ENCODE measurements at places on chromosomes 2 and 18.
A peak's percentile ranks its signal among the peaks of the same experiment; 100 is the strongest.

DNA sequence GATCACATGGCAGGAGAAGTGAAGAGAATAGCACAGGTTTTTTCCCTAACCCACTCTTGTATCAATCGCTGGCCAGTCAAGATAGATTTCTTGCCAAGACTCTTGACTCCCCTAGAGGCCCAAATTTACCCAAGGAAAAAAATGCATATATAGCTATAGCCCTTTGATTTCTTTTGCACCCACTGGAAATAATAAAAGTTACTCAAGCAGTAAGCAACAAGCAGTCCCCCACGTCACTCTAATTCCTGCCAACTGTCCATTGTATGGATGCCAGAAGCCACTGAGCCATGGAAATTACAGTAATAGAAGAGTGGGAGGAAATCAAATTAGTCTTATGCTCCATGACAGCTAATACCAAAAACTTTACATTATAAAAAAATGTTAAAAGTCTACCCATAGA, 125.3 kb upstream of the SLC39A10 start:
- no peak for DNase-seq

DNA sequence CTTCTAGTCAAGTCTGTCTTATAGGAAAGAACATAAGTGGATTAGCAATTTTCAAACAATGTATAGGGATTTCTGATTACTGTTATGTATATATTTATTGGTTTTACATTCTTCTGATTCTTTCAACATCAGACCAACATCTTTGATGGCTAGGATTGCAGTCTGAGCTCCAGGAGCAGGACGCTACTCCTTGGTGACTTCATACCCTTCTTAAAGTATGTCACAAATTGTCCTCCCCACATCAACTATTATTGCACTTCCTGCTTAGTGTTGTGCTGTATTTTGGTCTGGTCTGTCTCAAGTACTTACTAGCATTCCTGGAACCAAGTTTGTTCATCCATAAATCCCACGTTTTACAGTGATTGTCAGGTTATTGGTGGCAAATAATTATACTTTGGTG, 49.0 kb downstream of the MAP2 start:
- no peak for DNase-seq

DNA sequence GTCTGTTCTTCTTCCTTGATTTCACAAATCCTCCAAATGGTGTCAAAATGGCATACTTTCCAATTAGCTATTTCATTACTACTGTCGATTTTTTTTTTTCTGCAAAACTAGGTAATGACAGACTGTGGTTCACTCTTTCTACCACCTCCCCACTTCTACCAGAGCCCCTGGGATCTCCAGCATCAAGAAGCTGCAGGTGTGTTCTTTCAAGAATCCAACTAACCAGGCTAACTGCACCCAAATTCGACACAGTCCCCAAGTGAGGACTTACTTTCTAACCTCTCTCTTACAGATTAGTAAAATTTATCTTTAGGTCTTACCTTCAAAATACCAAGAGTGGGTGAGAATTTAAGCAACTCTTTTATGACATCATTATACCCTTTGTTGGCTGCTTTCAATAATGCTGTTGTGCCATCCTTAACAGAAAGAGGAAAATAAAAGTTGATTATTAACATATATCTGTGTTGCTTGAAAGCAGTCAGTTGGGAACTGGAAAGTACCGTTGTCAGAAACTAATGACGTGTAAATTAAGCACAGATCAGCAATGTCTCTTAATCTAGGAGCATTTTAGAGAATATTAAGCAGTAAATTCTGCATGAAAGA, 31.2 kb upstream of the NPC1 start:
- no peak for DNase-seq

DNA sequence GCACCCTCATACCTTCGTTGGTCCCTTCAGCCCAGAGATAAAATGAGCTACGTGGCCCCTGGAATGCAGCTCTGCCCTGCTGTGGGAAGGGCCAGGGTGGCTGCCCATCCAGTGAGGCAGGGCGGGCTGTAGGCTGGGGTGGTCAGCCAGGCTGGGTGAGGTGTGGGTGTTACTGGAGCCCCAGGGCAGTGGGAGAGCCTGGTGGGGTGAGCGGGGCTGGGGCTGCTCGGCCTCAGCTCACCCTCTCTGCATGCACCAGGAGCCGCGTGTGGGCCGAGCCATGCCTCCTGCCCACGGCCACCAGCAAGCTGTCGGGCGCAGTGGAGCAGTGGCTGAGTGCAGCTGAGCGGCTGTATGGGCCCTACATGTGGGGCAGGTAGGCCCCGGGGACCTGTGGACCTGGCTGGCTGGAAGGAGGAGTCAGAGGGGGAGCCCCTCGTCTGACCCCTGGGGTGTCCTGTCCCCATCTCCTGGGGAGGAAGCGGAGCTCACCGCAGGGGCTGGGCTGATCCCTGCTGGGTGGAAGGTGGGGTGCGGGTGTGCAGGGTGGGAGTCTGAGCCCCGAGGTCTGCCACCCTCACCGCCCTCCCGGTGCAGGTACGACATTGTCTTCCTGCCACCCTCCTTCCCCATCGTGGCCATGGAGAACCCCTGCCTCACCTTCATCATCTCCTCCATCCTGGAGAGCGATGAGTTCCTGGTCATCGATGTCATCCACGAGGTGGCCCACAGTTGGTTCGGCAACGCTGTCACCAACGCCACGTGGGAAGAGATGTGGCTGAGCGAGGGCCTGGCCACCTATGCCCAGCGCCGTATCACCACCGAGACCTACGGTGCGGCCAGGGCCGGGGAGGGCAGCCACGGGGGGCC, 5.5 kb downstream of the RNPEPL1 start:
- DNase-seq, result no peak

- no peak for DNase-seq
Observed at GRCh38 chr18:33826151-33826550, 248.1 kb downstream of the ASXL3 start.

- DNase-seq, result no peak
Observed at GRCh38 chr2:121245913-121246312, 39.1 kb downstream of the TFCP2L1 start.

DNA sequence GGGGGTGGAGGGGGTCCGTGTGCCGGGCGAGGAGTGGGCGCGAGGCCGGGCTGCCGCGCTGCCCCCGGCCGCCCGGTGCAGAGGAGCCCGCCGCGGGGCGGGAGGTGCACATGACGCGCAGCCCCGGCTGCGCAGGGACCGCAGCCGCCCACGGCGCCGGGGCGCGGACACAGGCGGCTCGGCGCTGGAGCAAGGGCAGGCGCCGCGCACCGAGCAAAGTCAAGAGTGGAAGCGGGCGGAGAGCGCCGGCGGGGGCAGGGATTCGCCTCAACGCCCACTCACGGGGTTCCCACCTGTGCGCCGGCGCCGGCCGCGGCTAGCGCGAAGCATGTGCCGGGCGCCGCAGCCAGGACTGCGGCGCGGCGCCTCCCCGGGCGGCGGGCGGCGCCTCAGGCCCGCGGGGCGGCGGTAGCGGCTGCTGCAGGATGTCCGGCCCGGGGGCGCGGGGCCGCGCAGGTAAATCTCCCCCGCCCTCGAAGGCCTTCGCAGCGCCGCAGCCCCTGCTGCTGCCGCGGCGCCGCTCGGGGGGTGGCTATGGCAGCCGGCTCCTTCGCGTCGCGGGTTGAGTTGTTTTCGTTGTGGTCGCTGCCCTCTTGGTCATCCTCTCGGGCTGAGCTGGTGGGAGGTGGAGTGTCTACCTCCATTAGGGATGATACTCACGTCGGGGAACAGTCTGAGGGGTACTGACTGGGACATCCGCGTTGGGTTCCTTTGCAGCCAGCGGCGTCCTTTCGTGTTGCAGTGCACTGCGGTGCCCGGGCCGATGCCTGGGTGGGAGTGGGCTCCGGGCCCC, 216.3 kb upstream of the DTNA start:
- DNase-seq, result peak; percentile 21

DNA sequence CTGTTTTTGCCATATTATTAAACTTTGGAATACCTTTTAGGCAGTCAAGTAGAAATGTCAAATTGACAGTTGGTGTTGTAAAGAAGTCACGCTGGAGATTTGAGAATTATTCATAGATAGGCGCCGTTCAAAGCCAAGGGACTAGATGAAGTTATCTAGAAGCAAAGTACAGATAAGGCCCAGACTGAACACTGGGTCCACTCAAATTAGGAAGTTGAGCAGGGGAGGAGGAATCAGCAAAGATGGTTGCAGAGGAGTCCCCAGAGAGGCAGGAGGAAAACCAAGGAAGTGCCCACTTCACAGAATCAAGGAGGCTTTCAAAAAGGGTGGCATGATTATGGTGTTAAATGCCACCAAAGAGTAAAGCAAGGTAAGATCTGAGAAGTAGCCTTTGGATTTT, 9.6 kb upstream of the ALS2 start:
- no peak for DNase-seq

DNA sequence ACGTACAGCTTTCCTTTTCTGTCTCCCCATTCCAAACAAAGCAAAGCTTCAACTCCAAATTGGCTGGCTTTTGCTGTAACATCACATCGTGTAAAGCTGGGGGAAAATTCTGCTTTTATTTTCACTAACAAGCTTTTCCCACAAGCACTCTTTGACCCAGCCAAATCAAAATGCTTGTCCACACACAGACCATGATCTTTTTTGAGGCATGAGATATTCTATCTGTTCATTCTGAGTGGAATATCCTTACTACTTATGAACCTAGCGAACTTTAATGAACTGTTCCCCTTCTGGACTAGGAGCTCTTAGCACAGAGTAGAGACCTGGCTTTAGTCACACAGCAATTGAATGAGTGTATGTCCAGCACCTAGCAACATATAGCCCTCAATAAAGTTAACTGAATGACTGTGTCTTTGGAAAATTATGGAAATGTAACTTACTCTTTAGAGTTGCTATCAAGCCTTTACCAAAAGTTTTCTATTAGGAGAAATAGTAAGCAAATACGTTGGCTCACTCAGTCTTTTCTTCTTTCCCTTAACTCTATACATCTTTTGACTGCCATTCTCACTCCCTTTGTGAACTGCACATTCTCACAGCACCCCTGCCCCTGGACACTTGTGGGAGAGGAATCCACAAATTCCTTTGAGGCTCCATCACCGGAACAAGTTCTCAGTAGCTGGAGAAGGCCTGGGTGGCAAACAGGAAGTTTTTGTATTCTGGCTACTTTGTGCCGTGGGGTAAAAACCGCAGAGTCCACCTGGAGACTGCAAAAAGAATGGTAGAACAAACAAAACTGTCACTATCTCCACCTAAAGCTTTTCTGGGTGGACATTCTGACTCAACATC, 1.3 kb upstream of the UBE2E3 start:
- no peak for DNase-seq

DNA sequence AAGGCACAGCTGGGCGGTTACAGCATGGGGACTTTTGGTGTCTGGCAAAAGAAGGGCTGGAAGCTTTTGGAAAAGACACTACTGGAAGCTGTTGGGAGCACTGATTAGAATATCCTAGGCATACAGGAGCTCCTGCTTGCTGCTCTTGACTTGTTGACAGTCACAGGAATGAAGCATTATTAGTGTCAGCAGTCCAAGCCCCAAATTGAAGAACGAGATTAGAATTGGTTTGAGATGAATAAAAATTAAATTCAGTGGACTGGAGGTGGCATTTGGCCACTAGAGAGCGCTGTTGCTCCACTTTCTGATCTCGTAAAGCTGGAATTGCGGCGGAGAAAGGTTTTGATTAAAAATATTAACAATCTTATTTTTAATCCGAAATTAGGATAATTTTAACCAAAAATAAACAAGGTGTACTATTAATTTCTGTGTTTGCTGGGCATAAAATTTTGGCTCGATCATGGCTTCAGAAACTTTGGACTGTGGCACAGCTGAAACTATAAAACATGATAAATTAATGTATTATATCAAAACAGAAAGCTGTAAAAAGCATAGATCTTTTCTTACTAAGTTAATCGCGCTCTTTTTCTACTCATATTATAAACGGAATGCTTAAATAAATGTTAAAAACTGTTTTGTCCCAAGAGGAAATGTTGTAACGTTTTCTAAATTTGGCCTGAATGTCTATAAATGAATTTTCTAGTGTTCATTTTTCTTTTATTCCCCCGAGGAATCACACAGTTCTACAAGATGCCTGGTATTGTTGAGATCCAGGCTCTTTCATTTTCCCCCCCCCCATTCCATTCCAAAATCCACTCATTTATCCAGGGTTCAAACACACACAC, 2.4 kb upstream of the HOXD8 start:
- no peak for DNase-seq

DNA sequence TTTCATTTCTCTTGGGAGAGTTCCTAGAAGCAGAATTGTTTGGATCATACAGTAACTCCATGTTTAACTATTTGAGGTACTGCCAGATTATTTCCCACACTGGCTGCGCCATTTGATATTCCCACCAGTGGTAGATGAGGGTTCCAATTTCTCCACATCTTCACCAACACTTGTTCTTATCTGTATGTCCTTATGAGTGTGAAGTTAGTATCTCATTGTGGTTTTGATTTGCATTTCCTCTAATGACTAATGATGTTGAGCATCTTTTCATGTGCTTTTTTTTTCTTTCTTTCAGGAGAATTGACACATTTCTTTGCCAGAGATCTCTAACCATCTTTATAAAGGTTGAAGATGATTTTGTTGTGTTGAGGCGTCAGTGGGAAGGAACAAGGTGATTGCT, 4.1 kb upstream of the MGAT5 start:
- no peak for DNase-seq
